Jurkat, Clone E6-1 (cell line): ENCODE measurements at places on chromosomes 16 and 17.

- peak; percentile 53 for DNase-seq
These were observed 4.0 kb downstream of the SLC35B1 start for GRCh38 chr17:49703557-49704277.

DNA sequence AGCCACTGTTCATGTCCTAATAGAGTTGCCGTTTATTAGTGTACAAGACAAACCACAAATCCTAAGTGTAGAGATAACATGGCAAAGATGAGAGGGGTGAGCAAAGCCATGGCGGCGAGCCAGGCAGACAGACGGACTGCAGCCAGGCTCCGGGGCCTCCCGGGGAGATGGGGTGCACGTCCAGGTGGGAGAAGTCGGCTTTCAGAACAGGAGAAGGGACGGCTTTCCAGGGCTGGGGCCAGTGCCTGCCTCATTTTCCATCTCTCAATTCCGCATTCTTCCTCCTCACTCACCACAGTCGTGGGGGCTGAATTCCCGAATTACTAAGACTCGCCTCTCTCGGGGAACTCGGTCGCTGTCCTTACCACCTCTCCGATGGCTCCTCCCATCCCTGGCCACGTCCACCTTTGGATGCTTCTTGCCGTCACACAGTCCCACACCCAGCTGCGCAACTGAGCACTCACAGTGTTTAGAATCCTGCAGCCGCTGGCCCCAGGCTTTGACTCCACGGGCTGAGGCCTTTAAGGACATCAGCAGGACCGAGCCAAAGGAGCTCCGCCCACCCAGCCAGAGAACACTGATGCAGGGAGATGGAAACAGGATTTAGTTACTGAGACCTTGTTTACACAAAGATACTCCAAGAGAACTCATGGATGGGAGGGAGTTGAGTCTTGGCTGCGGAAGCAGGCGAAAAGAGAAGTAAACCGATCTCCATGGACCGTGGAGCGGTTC lies 59.7 kb downstream of the RNF112 start:
- no peak for DNase-seq

GRCh38 chr17:38425744-38426143 lies 2.5 kb upstream of the ARHGAP23 start:
- no peak for DNase-seq

DNA sequence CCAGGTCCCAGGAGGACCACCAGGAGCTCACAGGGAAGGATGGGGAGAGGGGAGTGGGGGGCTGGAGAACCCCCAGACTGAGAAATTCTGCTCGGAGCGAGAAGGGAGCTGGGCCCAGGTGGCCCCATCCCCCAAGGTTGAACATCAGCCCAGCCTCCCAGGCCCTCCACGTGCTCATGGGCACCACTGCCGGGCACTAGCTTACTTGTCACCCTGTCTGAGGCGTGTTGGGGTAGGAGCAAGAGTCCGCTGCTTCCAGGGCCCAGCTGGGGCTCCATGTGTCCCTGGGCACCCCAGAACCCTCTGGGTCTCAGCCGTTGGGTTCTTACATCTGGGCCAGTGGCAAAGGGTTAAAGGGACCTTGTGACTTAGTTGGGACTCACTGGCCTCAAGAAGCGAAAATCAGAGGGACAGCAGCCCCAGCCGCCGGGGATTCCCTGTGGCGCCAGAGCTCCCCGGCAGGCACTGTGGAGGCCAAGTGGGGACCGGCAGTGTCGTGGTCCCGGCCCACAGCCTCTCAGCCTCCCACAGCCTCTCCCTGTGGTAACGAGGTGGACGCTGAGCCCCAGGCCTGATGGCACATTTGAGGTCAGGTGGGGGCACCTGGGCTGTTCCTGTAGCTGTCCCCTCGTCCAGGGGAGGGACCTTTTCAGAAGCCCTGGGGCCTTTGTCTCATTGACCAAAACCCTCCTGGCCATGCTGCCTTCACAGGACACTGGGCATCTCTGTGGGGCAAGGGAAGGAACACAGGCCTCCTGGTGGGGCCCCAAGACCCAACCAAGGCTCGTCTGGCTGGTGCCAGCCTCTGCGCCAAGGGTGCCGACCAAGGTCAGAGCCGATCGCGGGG lies 33.7 kb upstream of the CDH15 start:
- no peak for DNase-seq

DNA sequence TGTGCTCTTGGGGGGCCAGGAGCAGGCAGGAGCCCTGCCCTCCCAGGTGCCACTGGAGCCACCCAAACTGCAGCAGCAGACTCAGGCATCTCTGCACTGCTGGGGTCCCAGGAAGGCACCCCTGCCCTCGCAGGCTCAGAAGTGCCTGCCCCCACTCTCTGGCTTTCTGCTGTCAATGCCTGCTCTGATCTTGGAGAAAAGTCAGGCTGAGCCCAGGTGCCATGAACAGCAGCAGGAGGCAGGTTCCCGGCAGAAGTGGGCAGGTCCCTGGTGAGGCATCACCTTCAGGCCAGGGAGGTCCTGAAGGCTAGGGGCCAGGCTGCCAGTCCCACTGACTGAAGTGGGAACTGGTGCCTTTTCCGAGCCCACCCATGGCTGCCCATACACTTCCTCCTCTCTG lies 106.5 kb downstream of the MGAT5B start:
- no peak for DNase-seq

GRCh38 chr17:6476810-6477179 lies 32.5 kb downstream of the PIMREG start:
- no peak for DNase-seq

- DNase-seq, result no peak
These were observed 31.4 kb downstream of the MYO15A start for GRCh38 chr17:18139949-18140348.

- DNase-seq, result no peak
These were observed 448 bp downstream of the MT1M start for GRCh38 chr16:56632848-56633365.

DNA sequence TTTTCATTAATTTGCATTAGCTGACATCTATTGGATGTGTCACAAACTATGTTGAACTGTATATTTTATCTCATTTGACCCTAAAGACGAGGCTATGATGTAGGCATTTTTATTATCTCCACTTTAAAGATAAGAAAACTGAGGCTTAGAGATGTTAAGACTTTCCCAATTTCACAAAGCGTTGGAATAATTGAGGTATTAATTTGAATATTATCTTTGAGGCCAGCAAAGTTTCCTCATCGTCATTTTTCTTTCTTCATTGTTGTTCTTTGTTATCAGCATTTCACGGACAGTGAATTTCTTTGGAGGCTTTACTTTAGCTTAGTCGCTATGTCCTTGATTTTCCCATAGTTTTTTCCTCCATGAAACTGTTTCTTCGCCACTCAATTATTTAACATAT lies 227.5 kb upstream of the MYOCD start:
- no peak for DNase-seq

GRCh38 chr17:9208381-9209105 lies 187.2 kb downstream of the NTN1 start:
- no peak for DNase-seq

- DNase-seq, result peak; percentile 52
These were observed 24.3 kb upstream of the TMEM220 start for GRCh38 chr17:10754109-10754508.

- DNase-seq, result no peak
These were observed 19.6 kb downstream of the HEATR6 start for GRCh38 chr17:60059082-60059481.

DNA sequence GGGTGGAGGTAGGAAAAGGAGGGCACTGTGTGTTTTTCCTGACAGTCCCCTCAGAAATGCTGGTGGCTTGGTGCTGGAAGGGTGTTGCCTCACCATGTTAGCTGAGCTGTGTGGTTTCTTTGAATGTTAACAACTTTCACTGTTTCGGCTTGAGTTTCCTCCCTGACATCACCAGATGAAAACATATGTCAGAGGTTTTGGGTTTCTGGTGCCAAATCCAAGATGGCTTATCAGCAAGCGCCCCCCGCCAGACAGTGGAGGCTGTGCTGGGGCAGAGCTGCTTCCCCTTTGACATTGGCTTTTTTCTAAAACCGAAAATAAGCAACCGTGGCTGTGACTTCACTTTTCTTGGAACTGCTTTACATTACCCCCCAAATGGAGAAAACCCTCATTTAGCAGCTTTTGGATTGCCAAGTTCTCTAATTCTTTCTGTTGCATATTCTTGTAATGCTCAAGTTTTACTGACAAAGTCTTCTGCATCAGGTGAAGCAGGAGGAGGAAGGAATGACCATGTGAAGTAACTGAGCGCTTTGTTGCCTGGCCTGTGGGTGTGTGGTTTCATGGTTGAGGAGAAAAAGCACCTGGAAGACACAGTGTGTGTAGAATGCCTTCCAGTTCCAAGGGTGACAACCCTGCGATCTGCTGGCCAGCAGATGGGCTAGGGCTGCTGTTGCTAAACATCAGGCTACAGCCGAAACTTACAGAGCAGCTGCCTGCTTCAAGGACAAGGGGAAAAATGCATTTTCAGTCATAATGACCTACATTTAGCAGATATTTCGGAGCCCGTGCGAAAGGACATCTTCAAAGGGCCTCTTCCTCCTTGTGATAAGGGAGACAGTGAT lies 9.7 kb downstream of the RMI2 start:
- peak; percentile 93 for DNase-seq

DNA sequence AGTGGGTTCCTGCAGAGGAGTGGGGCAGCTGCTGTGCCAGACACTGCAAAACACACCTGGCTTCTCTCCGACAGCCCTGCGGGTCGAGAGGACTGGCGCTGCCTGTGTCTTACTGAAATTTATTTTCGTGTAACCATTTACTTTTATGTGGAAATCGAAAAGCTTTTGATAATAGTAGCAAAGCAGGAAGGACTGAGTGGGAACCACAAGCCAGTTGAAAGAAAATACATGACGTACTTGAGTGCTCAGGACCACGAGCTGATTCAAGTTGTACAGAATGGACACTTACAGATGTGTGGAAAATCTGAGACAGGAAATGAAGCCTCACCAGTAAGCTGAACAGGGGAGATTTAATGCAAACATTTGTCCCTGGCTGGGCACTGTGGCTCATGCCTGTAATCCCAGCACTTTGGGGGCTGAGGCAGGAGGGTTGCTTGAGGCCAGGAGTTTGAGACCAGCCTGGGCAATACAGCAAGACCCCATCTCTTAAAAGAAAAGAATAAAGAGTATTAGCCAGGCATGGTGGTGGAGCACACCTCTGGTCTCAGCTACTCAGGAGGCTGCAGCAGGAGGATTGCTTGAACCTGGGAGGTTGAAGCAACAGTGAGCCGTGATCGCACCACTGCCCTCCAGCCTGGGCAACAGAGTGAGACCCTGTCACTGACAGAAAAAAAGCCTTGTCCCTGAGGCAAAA lies 11.3 kb upstream of the RPL13 start:
- DNase-seq, result peak; percentile 85

GRCh38 chr17:70169709-70170597 lies 621 bp downstream of the KCNJ2 start:
- no peak for DNase-seq

DNA sequence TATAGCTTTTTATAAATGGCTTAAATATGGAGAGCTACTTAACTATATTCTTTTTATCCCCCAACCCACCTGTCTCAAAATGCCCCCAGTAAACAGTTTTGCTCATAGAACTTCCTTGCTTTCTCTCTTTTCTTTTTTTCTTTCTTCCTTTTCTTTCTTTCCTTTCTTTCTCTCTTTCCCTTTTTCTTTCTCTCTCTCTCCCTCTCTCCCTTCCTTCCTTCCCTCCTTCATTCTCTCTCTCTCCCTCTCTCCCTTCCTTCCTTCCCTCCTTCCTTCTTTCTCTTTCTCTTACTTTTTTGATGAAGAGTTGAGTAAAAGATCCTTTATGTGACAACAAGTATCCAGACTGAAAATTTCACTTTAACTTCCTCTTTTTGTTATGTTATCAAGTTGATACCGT lies 48.2 kb downstream of the KCNJ2 start:
- DNase-seq, result no peak

GRCh38 chr16:53988136-53988535 lies 284.2 kb downstream of the FTO start:
- DNase-seq, result no peak

DNA sequence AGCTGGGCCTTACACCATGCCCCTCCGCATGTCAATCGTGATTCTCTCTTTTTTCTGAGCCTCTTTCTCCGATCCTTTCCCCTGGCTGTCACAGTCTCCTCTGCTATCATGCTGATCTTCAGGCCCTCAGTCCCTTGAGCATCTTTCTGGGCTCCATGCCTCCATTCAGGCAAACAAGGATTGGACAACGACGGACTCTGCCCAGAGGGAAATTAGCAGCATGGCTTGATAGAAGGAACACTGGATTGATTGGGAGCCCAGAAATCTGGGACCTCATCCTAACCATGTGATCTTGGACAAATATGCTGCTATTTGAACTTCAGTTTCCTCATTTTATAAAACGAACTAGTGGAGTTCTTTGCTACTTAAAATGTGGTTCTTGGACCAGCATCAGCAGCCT lies 19.6 kb upstream of the PHF12 start:
- DNase-seq, result no peak
